Brain microvascular endothelial cell (primary cell): ENCODE measurements at places on chromosomes 6 and 20.

DNA sequence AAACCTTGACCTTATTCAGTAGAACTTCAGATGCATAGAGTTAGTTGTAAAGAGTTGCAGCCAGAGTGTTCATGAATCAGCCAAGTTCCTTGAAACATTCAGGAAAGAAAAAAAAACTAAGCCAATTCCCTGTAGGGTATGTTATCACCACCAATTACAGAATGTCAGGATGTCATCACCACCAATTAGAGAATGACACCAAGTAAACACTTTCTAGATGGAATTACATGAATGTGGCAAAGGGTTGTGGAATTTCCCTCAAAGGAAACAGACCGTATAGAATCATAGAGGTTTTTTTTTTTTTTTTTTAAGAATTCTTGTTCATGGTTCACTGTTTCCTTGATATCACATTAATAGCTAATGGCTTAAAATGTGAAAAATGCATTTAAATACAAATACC is 472.1 kb upstream of the RNF217 start:
- peak; percentile 10 for DNase-seq

- no peak for DNase-seq
Measured at GRCh38 chr20:41001497-41001896, 27.1 kb upstream of the TOP1 start.

DNA sequence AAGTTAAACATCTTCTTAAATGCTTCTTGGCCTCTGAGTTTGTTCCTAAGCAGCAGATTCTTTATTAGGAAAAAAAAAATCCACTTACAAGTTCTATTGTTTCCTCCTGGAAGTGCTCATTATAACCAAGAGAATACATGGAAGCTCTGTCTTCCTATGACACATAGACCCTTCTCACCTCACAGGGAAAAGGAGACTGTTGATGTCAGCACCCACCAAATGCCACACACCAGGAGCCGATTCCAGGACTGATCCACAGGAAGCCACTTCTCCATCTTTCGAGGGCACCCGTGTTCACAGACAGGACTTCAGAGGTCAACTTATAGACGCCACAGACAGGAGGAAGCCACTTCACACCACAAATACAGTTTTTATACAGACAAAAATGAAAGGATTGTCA is 13.4 kb upstream of the BNIP5 start:
- DNase-seq, result peak; percentile 59

GRCh38 chr6:155778336-155778735 is 322.7 kb upstream of the NOX3 start:
- DNase-seq, result no peak

DNA sequence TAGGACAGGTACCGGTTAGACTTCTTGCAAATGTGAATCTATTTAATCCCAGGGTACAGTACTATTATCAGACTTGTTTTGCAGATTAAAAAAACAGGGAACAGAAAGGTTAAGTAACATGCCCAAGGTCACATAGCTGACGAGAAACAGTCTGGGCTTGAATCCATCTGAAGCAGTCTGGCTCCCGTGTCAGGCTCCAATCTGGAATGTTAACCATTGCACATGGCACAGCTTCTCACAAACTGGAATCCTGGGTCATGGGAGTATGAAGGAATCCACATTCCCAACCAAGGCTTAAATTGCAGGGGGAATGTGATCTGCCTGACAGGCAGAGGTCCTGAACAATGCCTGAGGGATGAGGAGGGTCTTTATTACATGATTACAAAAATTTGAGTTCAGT is 187.5 kb upstream of the SPTLC3 start:
- no peak for DNase-seq

- no peak for DNase-seq
Measured at GRCh38 chr6:163094881-163095280, 319.6 kb upstream of the QKI start.

DNA sequence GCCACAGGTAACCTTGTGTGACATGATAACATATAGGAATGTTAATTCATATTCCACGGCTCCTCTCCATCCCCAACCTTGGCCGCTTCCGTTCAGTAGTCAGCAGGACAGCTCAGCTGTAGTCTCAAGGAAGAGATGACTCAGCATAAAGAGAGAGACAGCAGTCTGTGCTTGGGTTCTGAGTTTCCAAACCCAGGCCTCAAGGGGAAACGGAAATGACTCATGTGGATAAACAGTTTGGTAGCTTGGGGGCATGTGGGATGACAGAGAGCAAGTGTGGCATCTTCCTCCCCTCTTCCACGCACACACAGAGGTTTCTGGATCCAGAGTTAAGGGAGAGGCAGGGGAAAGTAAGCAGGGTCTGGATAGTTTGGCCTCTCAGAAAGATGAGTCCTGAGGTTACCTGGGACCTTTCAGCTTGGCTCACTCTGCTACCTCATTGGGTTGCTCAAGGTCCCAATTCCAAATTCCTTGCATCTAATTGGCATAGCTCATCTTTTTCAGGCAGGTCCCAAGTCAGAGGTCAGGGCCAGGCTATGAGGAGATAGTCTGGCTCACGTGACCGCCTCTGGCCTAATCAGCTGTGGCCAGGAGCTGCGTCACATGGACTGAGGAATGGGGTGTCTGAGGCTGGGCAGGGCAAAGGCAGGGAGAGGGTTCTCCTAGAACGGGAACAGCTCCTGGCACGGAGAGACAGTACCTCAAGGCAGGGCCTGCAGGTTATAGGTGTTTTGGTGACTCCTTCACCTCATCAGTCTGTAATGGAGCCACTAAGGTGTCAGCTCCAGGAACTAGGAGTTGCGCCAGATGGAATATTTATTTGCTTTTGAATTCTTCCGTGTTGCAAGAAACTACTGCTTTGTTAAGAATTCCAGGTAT is 36.5 kb upstream of the MLN start:
- DNase-seq, result peak; percentile 95

GRCh38 chr6:16769986-16770376 is 8.7 kb upstream of the ATXN1 start:
- peak; percentile 87 for DNase-seq

DNA sequence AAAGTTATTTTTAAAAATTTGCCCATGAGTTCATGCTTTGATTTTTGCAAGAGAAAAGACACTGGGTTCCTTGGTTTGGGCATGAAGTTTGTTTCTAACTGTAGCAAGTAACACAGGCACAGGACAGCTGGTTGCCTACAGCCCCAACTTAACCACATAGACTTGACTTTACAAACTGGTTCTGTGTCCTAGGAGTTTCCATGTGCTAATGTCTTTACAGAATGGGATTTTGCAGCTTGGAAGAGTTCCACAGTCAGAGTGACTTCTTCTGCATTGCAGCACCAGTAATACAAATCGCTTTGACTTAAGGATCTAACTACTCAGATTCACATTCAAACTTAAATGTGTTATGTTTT is 44.3 kb downstream of the OR2B2 start:
- no peak for DNase-seq

DNA sequence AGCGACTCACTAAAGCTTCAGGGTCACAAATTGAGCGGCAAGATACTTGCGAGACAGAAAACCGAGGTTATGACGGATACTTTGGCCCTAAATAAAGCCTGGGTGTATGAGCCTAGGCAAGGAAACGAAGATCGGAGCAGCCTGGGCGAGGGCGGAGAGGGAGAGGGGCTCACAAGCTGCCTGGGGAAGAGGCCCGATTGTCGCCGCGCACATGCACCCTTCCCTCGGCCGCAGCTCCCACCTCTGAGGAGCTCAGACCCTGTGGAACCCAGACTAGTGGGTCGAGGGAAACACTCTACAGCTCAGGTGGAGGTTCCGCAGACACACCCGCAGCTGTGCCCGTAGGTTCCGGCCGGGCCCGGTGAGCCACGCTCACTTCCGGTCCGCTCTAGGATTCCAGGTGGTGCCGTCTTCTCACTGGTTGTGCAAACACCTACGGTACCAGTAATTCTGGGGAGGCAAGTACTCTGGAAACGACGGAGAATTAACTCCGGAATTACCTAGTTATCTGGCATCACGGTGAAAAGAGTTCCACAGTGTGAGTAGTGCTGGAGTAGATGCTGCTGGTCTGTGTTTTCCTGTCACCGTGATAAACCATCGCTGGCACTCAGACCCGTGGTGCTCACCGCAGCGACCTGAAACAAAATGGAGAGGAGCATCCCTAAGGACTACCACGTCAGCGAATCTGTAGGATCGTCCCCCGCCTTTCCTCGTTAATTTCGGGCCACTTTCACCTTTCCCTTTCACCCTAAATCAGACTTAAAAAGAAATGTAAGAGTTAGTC is 61.5 kb downstream of the GPX5 start:
- peak; percentile 47 for DNase-seq

GRCh38 chr20:47359530-47360296 is 3.2 kb upstream of the ZMYND8 start:
- DNase-seq, result no peak

DNA sequence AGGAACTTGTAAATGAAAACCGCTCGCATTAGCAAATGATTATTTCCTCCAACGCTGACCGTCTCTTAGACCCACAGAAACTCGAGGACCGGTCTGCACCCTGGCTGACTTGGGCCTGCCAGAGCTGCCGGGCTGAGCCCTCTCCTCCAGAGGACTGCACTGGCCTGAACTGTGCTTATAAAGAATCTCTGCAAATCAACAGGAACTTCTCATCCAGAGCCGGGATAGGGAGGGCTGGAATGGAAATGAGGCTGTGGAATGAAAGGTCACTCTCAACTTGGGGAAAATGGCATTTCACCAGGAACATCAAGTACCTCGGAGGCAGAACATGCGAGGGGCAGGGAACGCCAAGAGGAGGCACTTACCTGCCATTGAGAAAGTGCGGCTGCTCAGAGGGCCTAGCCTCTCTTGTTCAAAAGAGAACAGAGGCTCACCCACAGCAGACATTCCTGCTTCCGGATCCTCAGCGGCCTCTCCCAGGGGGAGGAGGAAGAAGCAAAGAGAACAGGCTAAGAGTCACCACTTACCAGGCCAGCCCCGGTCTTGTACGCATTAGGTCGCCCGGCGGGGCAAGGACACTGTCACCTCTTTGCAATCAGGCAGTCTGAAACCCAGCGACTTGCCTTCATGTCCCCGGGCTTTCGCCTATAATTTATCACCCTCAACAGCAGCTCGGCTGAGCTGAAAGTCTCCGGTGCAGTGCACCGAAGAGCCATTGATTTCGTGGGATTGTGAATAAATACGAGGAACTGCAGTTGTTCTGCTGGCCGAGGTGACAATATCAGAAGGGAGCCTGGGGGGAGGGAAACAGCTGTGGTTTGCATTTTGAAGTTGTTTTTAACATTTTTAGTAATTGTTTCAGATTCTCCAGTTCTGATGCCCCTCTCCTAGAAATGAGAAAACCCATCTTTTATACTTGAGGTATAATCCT is 37.6 kb downstream of the ZMYND8 start:
- peak; percentile 55 for DNase-seq

DNA sequence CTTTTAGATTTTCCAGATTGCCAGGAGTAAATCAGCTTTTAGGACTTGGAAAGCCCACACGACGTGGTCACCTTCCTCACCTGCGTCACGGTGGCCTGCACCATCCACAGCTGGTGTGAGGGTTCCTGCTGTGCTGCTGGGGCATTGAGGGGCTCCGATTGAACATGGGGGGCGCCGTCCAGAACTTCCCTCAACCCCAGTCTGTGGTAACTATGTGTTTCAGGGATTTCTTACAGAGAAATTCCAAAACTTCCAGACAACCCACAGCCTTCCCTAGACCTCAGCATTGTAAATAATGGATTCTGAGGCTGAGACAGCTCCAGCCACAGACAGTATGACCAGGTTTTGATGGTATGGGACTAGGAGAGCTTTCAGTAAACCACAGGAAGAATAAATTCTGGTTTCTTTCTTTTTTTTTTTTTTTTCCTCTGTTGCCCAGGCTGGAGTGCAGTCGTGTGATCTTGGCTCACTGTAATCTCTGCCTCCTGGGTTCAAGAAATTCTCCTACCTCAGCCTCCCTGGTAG is 46.7 kb upstream of the IRF4 start:
- no peak for DNase-seq

DNA sequence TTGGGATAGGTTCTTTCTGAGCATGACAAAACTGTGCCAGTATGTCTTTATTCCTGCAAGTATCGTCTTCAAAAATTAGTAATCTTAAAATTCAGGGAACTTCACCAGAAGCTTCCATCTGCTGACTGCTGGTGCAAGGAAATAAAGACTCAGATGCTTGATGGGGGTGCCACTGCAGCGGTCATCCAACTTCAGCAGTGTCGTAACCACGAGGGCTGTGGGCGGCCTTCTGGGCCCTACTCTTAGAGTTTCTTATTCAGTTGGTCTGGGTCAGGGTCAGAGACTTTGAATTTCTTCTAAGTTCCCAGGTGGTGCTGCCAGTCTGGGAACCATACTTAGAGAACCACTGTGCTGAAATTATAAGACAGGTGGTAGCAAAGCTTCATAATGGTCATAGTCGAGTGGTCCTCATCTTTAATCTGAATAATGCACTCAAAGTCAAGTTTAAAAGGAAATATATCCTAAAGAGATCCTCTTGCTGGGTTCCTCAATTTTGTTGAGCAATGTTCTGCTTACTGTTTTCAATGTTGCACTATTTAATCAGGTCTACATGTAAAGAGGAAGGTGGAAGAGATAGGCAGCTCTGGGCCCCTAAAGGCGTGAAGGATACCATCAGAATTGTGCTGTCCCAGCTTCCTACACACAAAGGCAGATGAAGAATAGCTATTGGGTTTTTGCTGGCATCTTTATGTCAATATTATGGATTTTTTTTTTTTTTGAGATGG is 165.4 kb upstream of the GMDS start:
- no peak for DNase-seq

DNA sequence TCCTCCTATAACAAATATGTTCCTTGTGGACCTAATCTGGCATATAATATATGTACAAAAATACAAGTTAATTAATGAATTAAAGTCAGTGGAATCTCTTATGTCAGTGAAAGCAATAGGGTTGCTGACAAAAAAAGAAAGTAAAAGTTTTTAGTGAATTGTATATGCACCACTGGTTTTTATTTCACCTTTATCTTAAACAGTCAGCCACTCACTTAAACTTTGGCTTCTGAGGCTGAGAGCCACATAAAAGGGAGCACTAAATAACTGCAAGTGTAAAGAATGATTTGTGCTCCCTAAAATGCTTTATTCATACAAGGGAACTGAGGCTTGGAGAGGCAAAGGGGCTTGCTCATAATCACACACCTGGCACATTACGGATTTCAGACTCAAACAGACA is 9.9 kb upstream of the F13A1 start:
- DNase-seq, result no peak

DNA sequence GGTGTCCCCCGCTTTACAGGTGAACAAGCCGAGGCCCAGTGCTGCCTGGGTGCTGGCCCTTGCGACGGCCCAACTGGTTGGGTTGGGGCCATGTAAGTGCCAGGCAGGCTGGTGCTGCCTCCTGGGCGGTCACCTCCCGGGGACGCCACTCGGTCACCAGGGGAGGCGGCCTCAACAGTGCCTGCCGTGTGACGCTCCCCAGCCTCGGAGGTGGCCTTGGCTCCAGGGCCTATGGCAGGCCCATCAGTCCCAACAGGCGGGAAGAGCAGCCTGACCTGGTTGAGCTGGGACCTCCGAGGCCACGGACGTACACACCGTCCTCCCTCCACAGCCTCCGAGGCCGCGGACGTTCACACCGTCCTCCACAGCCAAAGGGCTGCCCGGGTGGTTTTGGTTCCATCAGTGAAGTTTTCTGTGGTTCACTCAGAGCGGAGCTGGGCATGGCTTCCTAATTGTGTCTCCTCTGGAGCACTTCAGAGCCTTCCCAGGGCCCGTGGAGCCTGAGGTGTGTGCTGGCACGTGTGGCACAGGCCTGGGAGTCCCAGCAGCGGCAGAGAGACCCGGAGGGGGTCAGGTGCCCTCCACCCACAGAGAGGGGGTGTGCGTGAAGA is 19.3 kb upstream of the SLCO4A1 start:
- no peak for DNase-seq

- DNase-seq, result no peak
Measured at GRCh38 chr6:27242589-27243265, 4.8 kb upstream of the PRSS16 start.

- DNase-seq, result peak; percentile 27
Measured at GRCh38 chr6:107493158-107494057, 3.5 kb downstream of the SOBP start.
